ENCODE measurements at places on chromosomes 1 and 21.

DNA sequence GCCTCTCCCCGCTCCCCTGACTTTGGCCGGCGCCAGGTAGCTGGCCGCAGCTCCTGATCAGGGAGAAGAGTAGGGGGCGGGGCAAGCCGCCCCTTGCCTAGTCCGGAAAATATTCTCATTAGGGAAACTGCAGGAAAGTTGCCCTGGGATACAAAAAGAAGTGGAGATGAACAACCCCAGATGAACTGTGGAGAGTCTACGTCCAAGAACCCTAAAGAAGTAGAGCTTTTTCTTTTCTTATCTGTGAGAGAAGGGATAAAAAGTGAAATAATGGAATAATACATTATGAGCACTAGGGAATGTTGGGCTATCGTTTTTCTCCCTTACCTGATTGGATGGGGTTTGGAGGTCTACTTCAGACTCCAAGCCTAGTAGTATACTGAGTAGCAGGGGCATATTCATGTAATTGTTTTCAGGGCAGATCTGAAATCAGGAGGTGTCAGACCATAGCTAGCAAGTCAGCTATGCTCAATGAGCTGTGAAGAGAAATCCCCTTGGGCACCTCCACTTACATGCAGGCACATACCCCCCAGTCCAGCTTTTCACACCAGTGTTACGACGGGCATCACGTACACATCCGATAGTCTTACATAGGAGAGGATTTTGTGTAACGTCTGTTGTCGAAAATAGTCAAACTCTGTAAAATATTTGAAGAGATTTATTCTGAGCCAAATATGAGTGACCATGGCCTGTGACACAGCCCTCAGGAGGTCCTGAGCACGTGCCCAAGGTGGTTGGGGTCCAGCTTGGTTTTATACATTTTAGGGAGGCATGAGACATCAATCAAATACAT, 1.7 kb upstream of the DUSP10 start:
- DNase-seq: peak; percentile 32

- DNase-seq: no peak
These were observed 45.1 kb downstream of the FASLG start for GRCh38 chr1:172704001-172704400.

- no peak for DNase-seq
These were observed 2.4 kb upstream of the TMEM125 start for GRCh38 chr1:43267291-43267805.

DNA sequence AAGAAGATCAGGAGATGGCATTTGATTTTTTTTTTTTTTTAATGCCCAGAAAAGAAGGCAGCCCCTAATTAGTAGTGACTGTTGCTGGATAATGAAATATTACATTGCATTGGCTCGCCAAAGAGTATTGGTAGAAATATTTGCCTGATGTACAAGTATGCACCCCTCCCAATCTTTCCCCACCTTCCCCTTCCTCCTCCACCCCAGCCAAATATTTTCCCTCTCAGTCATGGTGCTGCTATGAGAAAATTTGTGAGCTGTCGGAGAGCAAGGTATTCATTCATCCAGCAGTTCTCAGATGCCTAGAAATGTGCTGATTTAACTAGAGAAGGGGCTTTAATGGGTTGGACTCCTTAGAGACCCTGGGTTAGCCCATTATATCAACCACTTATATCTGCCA, 50.5 kb upstream of the IKBKE start:
- DNase-seq: no peak

DNA sequence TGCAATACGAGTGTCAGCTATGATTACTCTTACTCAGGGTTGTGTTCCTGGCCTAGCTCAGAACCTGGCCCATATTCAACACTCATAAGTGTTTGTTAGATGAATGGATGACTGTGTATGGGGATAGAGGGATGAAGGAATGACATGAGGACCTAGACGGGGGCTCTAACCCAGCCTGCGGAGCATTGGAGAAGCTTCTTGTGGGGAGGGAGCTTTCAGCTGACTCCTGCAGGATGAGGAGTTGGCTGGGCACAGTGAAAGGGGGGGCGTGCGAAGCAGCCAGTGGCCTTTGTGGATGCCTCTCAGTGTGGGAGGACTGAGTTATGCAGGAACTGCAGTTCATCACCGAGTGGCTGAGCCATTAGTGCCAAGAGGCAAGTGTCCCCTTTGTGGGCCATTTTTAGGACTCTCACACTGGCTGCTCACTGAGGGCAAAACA, 1.2 kb upstream of the EXTL1 start:
- no peak for DNase-seq

- DNase-seq: no peak
These were observed 120.1 kb downstream of the AKT3 start for GRCh38 chr1:243729956-243730355.

- DNase-seq: no peak
These were observed 539.2 kb upstream of the PRMT6 start for GRCh38 chr1:106517224-106517623.

DNA sequence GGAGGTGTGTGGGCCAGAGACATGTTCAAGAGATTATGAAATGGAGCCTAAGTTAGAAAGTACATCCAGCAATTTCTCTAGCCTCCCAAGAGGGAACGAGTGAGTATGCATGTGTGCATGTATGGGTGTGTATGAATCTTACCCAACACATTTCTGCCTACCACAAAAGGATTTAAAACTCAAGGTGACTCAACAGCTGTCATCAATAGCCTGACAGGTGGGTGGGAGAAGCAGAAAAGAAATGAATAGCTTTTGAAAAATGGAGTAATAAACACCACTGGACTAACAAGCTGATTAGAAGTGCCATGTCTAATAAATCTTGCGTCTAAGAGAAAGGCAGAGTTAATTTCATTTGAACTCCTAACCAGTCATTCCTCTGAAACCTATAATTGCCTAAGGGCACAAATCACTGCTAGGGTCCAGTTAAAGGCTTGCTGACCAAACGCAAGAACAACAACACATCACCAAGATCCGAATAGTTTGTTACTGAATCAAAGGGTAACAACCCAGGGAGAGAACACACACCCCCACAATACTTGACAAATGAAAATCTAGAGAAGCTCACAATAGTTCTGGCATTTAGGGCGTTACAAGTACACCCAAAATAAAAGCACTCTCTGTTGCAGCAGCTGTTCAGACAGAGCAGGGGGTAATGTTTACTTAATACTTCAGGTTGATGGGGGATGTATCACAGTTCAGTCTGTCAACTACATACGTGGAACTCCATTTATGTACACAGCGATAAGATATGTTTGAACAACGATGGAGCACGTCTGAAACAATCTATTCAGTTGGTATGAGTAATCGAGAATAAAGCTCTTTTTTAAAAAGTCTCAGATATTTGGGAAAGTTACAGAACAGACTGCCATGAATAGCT, 1.4 kb downstream of the KIAA0319L start:
- no peak for DNase-seq

DNA sequence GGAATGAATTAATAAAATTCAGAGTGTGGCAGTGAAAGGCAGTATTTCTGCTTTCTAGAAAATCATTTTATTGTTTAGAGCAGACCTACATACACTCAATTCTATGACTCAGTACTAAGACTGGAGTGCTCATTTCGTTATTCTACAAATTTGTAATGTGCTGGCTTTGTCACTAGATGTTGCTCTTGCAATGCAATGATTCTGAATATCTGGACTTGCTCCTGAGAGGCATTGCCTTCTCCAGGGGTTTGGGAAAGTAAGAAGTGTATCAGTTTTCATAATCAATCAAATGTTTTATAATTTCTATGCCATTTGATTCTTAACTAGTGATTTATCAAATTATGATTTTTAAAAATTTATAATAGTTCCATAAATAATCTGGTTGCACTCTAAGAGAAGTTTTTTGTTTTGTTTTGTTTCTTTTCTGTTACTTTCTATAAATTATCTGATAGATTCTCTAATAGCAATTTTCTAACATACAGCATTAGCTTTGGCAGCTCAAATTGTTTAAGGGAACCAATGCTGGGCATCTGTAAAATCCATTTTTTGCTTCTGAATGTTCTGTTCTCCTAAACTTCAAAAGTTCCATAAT, 280.5 kb upstream of the SGIP1 start:
- DNase-seq: no peak
